Activated B cell treated with CpG ODN at 0.5 μM for 24 hours (primary cell): ENCODE measurements at places on chromosomes 13 and 19.
A peak's percentile ranks its signal among the peaks of the same experiment; 100 is the strongest.

DNA sequence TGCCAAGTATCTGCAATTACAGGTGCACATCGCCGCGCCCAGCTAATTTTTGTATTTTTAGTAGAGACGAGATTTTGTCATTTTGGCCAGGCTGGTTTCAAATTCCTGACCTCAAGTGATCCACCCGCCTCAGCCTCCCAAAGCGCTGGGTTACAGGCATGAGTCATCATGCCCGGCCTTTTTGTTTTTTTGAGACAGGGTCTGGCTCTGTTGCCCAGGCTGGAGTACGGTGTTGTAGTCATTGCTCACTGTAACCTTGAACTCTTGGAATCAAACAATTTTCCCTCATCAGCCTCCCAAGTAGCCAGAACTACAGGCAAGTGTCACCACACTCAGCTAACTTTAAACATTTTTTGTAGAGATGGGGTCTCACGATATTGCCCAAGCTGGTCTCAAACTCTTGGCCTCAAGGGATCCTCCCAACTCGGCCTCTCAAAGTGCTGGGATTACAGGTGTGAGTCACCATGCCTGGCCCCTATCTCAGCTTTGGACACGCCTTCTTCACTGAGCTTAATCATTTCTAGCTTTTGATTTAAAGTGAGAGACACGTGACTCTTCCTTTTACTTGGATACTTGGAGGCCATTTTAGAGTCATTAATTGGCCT is 4.0 kb upstream of the IRGC start:
- peaks cover 15% of the 10 kb centered on the region for H3K27me3 ChIP-seq
- H3K4me3 ChIP-seq, result no peak overlapping the region

DNA sequence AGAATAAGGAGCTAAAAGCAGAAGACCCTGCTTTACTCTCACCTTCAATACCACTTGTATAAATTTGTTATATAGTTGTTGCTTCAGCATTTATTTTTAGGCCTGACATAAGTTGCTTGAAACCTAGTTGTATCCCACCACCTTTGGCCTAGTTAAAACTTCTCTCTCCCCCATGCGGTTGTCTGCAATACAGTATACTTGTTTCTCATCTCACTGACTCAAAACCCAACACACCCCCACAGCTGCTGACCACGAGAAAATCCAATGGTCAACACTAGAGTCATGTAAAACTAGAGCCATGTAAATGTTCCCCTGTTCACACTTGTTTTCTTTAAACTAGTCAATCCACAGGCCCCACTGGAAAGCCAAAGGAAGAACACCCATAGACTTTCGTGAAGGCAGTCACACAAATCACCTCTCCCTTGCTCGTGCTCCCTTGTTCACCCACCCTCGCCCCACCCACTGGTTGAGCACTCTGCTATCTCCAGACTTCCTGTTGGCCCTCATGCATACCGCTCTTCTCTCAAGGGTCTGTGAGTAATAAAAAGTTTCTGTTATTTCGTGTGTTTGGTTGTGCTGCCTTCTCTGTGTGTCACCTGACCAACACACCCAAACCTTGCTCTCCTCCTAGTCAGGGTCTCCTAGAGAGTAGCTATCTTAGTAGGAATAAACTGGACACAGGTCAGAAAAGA is 12.9 kb upstream of the CCDC169 start:
- no peak overlapping the region for H3K27ac ChIP-seq
- peaks cover 27% of the 10 kb centered on the region for H3K36me3 ChIP-seq
- H3K4me1 ChIP-seq, result no peaks in the 10 kb centered on the region

DNA sequence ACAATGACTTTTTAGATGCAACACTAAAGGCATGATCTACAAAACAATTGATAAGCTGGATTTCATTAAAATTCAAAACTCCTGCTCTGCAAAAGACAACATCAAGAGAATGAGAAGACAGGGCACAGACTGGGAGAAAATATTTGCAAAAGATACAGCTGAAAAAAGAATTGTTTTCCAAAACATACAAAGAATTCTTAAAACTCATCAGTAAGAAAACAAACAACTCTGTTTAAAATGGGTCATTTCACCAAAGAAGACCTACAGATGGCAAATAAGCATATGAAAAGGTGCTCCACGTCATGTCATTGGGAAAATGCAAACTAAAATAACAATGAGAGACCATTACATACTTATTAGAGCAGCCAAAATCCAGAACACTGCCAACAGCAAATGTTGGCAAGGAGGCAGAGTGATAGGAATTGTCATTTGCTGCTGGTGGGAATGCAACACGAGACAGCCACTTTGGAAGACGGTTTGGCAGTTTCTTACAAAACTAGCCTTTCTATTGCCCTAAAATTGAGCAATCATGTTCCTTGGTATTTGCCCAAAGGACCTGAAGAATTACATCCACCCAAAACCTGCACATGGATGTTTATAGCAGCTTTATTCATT is 39.2 kb downstream of the FLT1 start:
- no peak overlapping the region for H3K4me3 ChIP-seq
- H3K27me3 ChIP-seq, result peaks cover 13% of the 10 kb centered on the region
- no peak for DNase-seq
- H3K4me1 ChIP-seq, result peaks cover 5% of the 10 kb centered on the region

DNA sequence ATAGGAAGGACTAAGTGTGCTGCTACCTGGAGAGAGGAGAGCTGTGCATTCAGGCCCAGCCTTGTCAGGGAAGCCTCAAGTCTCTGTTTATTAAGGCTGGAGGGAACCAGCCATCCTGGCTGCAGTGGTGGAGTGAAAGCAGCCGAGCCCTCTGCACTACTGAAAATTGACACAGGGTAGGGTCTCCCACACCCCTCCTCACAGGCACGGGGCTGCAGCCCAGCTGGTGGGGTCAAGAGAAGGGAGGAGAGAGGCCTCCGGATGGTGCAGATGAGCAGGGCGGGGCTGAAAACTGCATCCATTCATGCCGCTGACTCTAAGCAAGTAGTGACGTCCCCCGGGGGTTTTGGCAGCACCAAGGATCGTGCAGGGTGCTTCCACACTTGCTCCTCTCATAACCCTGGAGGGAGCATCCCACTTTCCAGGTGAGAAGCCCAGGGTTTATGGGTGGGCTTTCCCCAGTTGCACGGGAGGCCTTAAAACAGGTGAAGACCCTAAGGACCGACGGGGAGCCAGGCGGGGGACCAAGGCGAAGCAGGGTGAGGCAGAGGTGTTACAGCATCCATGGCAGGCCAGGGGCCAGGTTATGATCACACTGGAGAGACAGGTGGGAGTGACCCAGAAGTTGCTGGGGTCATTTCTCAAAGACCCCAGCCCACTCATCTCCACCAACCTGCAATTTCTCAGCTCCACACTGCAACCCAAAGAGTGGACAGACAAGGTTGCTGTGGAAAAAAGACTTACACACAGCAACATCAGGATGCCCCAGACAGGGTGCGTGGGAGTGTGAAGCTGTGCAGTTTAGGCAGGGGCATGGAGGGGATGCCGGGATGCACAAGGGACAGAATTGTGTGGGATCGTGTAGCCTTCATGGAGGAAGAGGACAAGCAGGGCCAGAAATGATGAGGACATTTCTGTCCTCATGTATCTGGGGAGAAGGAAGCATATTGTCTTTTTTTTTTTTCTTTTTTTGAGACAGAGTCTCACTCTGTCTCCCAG is 36.8 kb downstream of the VSTM2B start:
- no peaks in the 10 kb centered on the region for H3K4me1 ChIP-seq
- no peak overlapping the region for H3K27ac ChIP-seq
- H3K36me3 ChIP-seq, result no peaks in the 10 kb centered on the region
- H3K27me3 ChIP-seq, result no peaks in the 10 kb centered on the region
- DNase-seq, result no peak

GRCh38 chr19:18491995-18492953 is 29.6 kb downstream of the ELL start:
- no peak overlapping the region for H3K4me3 ChIP-seq
- peaks cover 1% of the 10 kb centered on the region for H3K36me3 ChIP-seq
- DNase-seq, result no peak

DNA sequence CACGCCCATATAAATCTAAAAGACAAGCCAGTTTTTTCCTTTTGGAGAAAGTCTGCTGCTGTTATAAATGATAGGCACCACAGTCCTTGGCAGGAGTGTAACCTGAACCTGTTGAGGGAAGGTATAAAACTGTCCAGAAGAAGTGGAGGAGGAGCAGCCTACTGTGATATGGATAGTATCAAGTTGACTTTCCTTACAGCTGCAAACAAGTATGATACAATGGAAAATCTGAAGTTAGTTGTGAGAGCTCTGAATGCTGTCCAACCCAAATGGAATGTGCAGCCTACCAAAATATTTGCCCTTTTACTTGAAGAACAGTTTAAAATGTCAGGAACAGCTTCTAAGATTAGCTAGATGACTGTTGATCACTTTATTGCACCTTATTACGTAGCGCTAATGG is 399.6 kb downstream of the FGF14 start:
- DNase-seq, result no peak
- H3K4me1 ChIP-seq, result no peaks in the 10 kb centered on the region
- no peaks in the 10 kb centered on the region for H3K36me3 ChIP-seq
- H3K27me3 ChIP-seq, result no peaks in the 10 kb centered on the region

DNA sequence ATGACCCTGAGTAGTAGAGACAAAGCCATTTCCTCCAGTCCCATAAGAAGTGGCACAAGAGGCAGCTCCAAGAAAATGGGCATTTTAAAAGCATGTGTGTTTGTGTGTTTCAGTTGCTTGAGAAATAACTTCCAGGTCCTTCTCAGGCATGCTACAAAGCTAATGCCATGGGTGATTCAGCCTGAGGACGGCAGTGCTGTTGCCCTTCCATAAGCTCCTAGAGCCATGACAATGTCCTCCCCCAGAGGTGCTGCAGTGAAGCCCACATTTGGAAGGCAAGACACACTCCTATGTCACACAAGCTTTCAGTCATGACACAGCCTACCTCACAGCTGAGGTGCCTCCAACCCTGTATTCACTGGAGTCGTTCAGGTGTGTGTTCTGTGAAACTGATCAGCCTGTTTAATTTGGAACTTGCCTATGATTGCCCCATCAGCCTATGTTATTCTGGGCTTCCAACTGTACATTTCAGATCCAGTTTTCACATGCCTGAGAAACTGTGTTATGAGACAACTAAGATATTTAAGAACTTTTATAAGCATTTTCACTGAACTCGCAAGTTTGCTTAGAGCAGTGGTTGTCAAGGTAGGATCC is 213.6 kb downstream of the FOXO1 start:
- DNase-seq, result no peak
- H3K36me3 ChIP-seq, result no peaks in the 10 kb centered on the region
- peak overlapping the region; percentile 31 for H3K27ac ChIP-seq
- H3K4me3 ChIP-seq, result no peak overlapping the region

DNA sequence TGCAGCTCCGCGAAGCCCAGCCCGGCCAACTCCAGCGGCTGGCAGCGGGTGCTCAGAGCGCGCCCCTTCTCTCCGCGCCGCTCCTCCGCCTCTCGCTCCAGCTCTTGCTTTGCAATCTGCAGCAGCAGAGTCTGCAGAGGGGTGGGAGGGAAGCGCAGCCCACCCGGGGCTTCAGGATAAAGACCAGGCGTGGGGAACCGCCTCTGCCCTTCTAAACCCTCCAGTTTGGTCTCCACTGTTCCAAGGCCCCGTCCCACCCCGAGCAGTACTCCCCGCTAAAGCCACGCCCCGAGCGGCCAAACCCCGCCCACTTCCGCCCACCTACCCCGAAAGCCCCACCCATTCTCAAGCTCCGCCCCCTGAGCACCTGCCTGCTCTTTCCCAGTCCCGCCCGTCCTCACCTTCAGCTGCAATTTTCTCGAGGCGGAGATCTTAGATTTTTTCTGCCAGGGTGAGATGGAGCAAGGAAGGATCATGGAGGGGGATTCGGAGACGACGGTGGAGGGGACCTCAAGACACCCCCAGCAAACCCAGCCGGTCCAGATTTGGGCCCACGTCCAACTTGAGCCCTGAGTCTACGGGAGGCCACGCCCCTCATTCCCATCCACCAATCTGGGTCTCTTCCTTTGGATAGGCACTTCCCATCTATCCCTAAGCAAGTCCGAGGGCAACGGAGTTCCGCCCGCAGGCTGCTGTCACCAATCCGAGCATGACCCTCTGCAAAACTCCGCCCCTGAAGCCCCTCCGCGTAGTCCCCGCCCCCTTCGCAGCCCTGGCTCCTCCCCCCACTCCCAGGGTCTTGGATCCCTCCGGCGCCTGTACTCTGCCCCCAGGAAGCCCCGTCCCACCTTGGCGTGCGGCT is 1.1 kb downstream of the TNNI3 start:
- H3K27ac ChIP-seq, result no peak overlapping the region
- H3K27me3 ChIP-seq, result peaks cover 41% of the 10 kb centered on the region
- peak overlapping the region; percentile 20 for H3K4me3 ChIP-seq
- DNase-seq, result no peak
